Central memory CD8-positive, alpha-beta T cell (primary cell): ENCODE measurements at places on chromosomes 13 and 19.

DNA sequence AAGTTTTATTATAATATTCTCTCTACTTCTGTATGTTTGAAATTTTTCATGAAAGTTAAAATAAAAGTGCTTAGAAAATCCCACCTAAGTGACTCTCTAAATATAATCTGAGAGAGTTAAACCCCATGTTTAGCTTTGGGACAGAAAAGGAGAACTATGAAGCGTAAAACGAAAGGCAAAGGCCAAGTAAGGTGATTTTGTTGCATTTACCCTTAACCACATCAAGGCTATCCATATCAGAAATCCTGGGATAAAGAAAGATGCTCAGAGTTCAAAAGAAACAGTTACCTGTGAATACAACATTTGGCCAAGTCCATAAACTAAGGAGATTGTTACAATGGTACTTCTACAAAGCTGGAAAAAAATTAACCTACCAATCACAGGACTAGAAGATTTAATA lies 31.3 kb downstream of the UBL3 start:
- no peak for DNase-seq

DNA sequence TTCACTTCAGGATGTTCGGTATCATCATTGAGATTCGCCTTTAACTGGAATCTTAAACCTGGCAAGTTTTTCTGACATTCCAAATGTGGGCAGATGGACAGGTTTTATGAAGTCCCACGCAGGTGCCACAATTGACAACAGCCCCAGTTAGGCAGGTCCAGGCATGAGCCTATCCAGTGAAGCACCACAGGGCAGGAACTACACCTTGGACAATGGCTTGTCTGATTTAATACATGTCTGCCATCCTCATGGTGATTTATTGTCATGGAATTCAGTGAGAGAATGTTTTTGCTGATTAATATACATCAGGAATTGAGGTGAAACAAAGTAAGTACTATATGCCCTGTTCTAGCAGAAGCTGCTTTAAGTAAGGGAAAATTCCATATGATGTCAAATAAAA lies 10.2 kb upstream of the TPP2 start:
- DNase-seq: no peak

- DNase-seq: no peak
These were observed 22.2 kb upstream of the FXYD3 start for GRCh38 chr19:35093430-35093829.

GRCh38 chr13:76711550-76712182 lies 174.5 kb downstream of the KCTD12 start:
- no peak for DNase-seq
